ENCODE measurements at places on chromosomes 4 and X. TPM values are rescaled to one million over a fixed set of nuclear protein-coding genes. Genes with fewer than 3 reads are reported as not detected.

Gene SCML2
- 1.7 TPM for total RNA-seq

Gene TMSB15B
- 3.5 TPM for total RNA-seq

Gene STOX2
- 0.97 TPM for total RNA-seq

Gene ZCCHC18
- total RNA-seq: 0.64 TPM

Gene SASH3
- total RNA-seq: not detected

Gene PF4V1
- total RNA-seq: not detected

Gene ASB11
- not detected for total RNA-seq
